ENCODE measurements at places on chromosomes 4 and X.

- no peak overlapping the region for H3K4me3 ChIP-seq
- H3K4me1 ChIP-seq = no peaks in the 10 kb centered on the region
- no peak for DNase-seq
- H3K36me3 ChIP-seq = no peaks in the 10 kb centered on the region
These were observed 229.6 kb upstream of the DIAPH2 start for GRCh38 chrX:96455078-96455477.

DNA sequence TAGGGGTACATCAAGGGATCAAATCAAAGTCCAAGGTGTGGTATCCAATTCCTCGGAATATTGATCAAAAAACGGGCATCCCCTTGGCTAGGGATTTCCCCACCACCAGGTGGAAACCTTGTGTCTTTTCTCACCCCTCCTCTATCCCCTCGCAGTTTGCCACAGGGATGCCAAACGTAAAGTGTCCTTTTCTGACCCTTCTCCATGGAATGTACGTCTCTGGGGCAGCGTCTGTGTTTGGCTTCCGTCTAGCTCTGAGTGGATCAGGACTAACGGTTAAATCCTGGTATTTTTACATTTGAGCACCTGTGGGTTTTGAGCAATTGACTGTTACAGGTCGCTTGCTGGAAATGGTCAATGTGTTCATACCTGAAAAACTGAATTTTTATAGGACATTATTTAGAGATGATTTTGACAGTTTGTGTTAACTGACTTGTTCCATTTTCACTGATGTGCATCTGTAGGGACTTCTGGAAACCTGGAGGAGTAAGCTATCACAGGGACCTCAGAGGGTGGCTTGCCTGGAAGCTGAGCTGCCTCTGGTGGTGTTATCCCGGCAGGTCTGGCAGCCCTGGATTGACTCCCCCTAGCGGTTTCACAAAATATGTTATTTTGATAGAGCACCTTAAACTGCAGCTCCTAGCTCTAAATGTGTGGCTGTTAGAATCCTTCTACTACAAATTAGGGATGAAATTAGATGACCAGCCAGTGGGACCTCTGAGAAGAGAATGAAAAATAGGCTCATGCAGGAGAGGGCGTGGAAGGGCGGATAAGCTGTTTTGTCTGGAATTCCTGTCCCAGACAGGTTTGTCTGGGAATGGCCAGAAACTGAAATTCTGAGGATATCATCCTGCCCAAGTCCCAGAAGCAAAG is 8.8 kb upstream of the MGST2 start:
- H3K4me1 ChIP-seq = peaks cover 16% of the 10 kb centered on the region
- no peak overlapping the region for H3K4me3 ChIP-seq
- no peak overlapping the region for H3K27ac ChIP-seq
- no peaks in the 10 kb centered on the region for H3K27me3 ChIP-seq
- DNase-seq = peak; percentile 61

- H3K4me3 ChIP-seq = no peak overlapping the region
- DNase-seq = no peak
- no peaks in the 10 kb centered on the region for H3K36me3 ChIP-seq
These were observed 110.6 kb downstream of the PHKA2 start for GRCh38 chrX:18873189-18873791.

DNA sequence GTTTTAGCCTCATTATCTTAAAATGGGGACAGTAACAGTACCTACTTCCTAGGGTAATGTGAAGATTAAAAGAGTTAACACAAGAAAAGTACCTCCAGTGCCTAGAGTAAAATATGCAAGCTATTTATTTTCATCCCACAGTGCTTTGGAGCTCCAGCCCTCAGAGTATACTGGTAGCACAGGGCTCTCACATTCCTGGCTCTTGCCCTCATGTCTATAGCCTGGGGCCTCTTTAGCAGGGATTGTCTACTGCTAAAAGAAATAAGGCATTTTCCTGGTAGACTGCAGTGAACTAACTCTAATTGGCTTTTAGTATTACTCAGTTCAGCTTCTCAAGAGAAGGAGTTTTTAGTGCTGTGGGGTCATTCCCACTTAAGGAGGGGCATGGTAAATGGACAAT is 60.8 kb downstream of the RRAGB start:
- H3K27ac ChIP-seq = no peak overlapping the region
- H3K4me3 ChIP-seq = no peak overlapping the region
- no peaks in the 10 kb centered on the region for H3K27me3 ChIP-seq
- DNase-seq = no peak
- H3K36me3 ChIP-seq = no peaks in the 10 kb centered on the region
- no peaks in the 10 kb centered on the region for H3K4me1 ChIP-seq

DNA sequence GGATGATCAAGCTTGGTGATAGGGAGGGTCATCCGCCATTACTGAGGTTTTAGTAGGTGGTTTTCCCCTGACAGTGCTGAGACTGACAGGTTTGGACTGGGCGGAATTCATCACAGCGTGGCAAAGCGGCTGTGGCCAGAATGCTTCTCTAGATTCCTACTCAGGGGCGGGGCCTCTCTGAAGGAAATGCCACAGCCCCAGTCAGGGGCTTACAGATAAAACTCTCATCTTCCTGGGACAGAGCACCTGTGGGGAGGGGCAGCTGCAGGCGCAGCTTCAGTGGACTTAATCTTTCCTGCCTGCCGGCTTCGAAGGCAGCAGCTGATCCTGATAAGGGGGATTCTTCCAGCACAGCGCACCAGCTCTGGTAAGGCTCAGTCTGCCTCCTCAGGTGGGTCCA is 316.7 kb downstream of the RPA4 start:
- no peak overlapping the region for H3K4me3 ChIP-seq
- DNase-seq = no peak
- no peaks in the 10 kb centered on the region for H3K27me3 ChIP-seq
- no peaks in the 10 kb centered on the region for H3K4me1 ChIP-seq
- H3K36me3 ChIP-seq = no peaks in the 10 kb centered on the region

GRCh38 chr4:85929961-85930665 is 429.7 kb downstream of the MAPK10 start:
- peak overlapping the region; percentile 68 for H3K27ac ChIP-seq
- no peaks in the 10 kb centered on the region for H3K27me3 ChIP-seq
- peak; percentile 58 for DNase-seq

DNA sequence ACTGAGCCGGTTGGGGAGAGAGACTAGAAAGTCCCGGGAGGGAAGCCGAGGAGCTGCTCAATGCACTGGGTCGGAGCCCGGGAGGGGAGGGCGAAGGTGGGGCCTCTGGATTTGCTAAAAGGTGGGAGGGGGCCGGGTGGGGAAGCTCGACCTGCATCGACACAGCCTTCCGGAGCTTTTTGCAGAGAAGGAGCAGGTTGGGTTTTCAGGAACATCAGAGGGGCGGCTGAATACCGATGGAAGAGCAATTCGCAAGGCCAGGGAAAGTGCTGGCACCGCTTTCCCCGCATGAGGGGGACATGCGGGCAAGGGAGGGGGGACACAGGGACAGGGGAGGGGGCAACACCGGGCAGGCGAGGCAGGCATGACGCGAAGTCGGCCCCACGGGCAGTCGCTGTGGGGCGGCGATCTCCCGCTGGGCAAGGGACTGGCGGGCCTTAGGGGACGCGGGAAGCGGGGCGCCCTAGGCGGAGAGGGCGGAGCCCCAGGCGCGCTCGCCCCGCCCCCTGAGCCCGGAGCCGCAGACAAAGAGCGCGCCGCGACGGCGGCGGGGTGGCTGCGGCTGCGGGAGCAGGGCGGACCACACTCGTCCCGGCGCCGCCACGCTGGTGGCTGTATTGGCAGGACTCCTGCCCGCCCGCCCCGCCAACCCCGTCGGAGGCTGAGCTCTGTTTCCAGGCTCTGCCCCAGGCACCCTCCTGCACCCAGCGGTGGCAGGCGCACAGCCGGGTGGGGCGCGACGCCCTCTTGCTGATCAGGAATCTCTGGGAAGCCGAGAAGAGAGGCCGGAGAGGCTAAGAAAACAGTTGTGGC is 11.6 kb downstream of the PDZD4 start:
- DNase-seq = peak; percentile 54
- no peaks in the 10 kb centered on the region for H3K36me3 ChIP-seq
- no peak overlapping the region for H3K27ac ChIP-seq
- no peaks in the 10 kb centered on the region for H3K27me3 ChIP-seq
- H3K4me1 ChIP-seq = no peaks in the 10 kb centered on the region

DNA sequence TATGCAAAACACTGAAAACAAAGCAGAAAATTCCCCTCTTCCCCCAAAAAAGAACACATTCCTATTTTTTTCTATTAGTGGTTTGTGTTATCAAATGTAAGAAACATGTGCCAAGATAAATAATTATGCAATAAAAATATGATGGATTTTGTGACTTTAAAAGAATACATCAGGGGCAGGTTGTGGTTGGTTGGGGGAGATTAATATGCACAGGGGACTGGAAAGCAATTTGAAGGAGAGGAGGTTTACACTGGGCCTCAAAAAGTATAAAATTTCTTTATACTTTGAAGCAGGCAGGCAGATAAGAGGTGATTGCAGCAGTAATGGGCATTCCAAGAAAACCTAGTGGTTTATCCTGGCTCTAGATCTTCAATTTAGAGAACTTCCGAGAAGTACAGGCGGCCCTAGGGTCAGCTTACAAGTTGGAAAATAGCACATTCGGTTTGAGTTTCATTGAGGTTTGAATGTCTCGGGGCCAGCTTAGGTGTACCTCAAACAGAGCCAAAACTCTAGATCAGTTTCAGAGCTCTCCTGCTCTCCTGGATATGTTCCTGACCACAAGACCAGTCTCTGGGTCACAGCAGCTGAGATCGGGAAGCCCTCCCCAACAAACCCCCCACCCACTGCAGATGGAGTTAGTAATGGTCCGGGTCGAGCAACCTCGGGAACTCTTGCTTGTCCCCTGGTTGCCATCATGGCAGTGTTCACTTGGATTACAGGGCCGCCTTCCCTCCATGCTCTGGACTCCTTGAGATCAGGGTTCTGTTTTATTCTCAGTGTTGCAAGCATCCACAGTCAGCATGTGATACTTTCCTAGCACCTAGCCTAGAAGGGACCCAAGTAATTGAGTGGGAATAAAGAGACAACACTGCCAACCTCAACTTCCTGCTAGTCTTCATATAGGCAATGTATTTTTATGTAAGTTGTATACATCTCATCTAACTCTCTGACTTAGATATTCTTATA is 112.1 kb upstream of the DDIT4L start:
- H3K27ac ChIP-seq = no peak overlapping the region
- H3K4me1 ChIP-seq = no peaks in the 10 kb centered on the region
- no peaks in the 10 kb centered on the region for H3K36me3 ChIP-seq
- no peak for DNase-seq

DNA sequence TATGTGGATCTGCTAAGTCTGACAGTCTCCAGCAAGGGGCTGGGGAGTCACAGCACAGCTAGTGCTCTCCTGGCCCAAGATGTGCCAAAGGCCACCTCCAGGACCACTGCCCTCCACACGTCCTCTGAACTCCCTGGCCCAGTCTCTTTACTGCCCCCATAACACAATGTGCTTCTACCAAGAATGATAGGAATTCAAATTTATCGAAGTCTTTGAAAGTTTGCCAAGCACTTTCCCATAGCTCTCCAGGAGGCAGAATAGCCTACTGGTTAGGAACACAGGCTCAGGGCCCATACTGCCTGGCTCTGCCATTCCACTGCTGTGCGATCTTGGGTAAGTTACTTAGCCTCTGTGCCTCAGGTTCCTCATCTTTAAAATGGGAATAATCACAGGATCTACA is 86.7 kb downstream of the NHSL2 start:
- H3K4me3 ChIP-seq = no peak overlapping the region
- no peaks in the 10 kb centered on the region for H3K36me3 ChIP-seq
- no peaks in the 10 kb centered on the region for H3K4me1 ChIP-seq
- H3K27me3 ChIP-seq = no peaks in the 10 kb centered on the region
- peak overlapping the region; percentile 36 for H3K27ac ChIP-seq
- no peak for DNase-seq

DNA sequence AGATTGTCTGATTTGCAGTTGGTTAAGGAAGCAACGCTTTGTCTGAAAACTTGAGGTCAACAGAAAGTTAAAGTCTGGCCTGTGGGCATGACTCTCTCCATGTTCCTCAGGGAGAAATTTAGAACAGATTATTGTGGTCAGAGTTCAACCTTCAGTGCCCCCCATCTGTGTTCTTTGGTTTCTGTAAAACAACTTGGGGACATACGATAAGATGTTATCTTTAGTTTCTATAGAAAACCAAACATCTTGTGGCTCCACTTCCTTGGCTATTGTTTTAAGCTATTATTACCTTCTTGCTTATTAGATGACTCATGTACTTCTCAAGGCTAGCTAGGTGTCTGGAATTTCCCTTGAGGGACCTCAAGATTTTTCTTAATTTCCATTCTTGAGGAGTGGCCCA is 507.7 kb downstream of the PDHA2 start:
- H3K4me1 ChIP-seq = no peaks in the 10 kb centered on the region
- H3K36me3 ChIP-seq = no peaks in the 10 kb centered on the region
- no peaks in the 10 kb centered on the region for H3K27me3 ChIP-seq
- H3K27ac ChIP-seq = no peak overlapping the region
- no peak overlapping the region for H3K4me3 ChIP-seq

DNA sequence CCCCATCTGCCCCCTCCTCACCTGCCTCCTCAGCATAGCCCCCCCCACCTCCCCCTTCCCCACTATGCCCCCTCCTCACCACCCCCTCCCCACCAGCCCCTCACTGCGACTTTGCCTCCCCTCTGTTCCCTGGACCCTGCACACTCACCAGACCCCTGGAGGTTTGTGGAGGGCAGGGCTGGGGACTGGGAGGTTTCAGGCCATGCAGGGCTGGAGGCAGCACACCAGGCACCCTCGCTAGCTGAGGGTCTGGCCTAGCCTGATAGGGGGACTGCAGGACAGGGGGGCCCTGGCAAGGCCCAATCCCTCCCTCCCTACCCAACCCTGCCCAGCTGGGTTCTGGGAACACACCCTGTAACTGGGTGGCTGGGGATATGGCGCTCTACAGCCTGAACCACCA is 28.0 kb downstream of the TACC3 start:
- no peak overlapping the region for H3K27ac ChIP-seq
- peaks cover 27% of the 10 kb centered on the region for H3K4me1 ChIP-seq
- peaks cover 3% of the 10 kb centered on the region for H3K27me3 ChIP-seq

GRCh38 chr4:85736571-85736970 is 261.6 kb downstream of the ARHGAP24 start:
- H3K4me3 ChIP-seq = no peak overlapping the region
- H3K4me1 ChIP-seq = peaks cover 17% of the 10 kb centered on the region
- no peaks in the 10 kb centered on the region for H3K36me3 ChIP-seq
- H3K27ac ChIP-seq = no peak overlapping the region
- no peak for DNase-seq

- no peaks in the 10 kb centered on the region for H3K27me3 ChIP-seq
- no peaks in the 10 kb centered on the region for H3K4me1 ChIP-seq
These were observed 449.6 kb upstream of the FAM241A start for GRCh38 chr4:111695677-111696076.

DNA sequence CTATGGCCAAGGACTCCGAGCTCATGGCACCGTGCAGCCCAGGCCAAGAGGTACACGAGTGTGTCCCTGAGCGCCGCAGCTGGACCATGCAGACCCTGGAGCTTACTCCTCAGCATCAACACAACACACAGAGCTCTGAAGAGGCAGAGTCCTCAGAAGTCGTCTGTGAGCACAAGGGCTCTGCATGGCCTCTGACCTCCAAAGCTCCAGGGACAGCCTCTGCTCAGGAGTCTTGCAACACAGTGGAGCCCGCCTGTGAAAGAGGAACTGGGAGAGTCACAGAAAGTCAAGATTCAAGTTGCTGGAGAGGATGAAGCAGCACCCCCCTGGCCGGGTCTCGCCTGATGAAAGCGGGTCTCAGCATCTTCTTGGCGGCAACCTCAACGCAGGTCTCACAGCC is 2.9 kb downstream of the LRPAP1 start:
- H3K4me3 ChIP-seq = no peak overlapping the region
- no peak overlapping the region for H3K27ac ChIP-seq
- H3K36me3 ChIP-seq = peaks cover 40% of the 10 kb centered on the region
- H3K4me1 ChIP-seq = peaks cover 40% of the 10 kb centered on the region
- no peaks in the 10 kb centered on the region for H3K27me3 ChIP-seq

- DNase-seq = no peak
- no peaks in the 10 kb centered on the region for H3K27me3 ChIP-seq
- H3K4me3 ChIP-seq = no peak overlapping the region
- no peak overlapping the region for H3K27ac ChIP-seq
- no peaks in the 10 kb centered on the region for H3K4me1 ChIP-seq
These were observed 2.7 kb downstream of the ARHGEF6 start for GRCh38 chrX:136778020-136778419.
